HCEC 1CT (cell line): ENCODE measurements at places on chromosomes 12 and 14.
A peak's percentile ranks its signal among the peaks of the same experiment; 100 is the strongest.

DNA sequence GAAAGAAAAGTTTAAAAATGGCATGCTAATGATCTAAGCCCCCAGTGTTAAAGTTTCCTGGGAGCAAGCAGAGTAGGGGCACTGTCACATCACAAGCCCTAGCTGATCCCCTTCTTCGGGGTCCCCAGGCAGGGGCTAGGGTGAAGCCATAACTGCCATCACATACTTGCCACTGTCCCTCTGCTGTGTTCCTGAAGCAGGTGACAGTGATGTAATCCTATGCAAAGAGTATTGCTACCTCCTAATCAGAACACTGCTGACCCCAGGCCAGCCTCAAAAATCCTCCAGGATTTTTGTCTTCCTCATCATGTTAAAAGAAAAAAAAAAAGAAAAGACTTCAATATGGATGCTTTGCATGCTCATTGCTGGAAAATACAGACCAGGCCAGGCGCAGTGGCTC is 1.2 kb upstream of the RFC5 start:
- DNase-seq = no peak

DNA sequence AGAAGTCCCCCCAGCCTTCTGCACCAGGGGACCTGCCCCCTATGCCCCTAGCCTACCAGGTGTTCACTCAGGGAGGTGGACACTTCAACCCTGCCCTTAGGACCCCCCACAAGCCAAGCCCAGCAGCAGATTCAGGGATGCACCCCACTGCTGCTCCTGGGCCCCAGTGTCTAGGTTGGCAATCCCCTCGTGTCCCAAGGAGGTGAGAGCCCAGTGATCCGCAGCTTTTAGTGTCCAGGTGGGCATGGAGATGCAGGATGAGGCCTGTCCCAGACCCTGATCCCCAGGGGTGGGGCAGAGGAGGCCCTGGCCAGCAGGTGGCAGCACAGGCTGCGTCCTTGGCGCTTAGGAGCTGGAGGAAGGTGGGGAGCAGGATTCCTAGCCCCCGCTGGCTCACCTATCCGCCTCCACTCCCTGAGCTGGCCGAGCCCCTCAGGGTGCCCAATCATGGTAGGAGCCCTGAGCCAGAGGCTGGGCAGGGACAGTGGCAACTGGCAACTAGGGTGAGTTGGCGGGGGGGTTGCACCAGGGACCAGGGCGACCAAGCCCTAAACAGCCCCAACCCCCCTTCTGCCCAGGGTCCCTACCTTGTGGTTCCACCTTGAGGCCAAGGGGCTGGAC is 4.1 kb downstream of the CKB start:
- no peak for DNase-seq

DNA sequence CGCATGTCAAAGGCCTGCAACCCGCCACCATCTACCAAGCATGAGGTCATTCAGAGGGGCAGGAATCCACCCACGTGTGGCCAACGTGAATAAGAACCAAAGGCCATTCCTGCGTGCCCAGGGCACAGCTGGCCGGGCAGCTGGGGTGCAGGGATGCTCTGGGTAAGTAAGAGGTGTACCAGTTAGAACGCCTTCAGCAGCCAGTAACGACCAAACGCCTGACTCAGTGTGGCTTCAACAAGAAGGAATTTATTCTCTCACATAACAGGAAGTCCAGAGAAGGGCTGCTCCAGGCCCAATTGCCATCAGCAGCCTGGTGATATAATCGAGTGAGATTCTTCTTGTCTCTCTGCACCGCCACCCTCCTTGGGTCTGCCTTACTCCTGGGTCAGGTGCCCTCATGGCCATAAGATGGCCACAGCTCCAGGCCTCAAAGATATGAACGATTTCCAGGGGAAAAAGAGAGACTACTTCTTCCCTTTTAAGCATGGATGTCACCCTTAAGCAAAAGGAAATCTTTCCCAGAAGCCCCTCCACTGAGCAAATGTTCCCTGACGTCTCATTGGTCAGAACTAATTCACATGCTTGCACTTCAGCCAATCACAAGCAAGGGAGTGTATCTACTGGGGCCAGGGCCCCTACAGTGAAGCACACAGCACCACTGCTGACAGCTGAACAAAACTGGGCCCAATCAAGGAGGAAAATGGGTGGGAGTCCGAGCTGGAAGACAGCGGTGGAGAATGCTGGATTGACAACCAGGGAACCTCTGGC is 7.3 kb downstream of the TTC7B start:
- DNase-seq = peak; percentile 22

GRCh38 chr14:24542346-24542936 is 33.6 kb downstream of the CTSG start:
- DNase-seq = peak; percentile 32

- no peak for DNase-seq
Observed at GRCh38 chr14:28243600-28243999, 523.0 kb upstream of the FOXG1 start.

- DNase-seq = no peak
Observed at GRCh38 chr12:117118838-117119591, 19.8 kb upstream of the TESC start.

- DNase-seq = no peak
Observed at GRCh38 chr14:23035303-23036144, 824 bp upstream of the PSMB5 start.

DNA sequence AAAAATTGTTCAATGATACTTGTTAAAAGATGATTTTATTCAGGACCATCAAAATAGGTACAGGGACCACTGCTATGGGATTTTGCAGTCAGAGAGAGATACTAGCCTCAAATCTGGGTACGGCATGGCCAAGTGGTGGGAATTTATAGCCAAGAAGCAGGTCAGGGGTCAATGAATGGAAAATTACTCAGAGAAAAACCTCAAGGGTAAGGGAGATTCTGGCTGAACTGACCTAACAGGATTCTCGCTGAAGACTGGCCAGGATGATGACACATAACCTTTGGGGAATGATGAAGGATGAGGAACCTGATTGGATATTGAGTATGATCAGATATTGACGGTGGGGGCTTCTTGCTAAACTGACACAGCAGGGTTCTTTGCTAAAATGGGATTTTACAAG is 32.7 kb downstream of the DEPDC4 start:
- peak; percentile 86 for DNase-seq

DNA sequence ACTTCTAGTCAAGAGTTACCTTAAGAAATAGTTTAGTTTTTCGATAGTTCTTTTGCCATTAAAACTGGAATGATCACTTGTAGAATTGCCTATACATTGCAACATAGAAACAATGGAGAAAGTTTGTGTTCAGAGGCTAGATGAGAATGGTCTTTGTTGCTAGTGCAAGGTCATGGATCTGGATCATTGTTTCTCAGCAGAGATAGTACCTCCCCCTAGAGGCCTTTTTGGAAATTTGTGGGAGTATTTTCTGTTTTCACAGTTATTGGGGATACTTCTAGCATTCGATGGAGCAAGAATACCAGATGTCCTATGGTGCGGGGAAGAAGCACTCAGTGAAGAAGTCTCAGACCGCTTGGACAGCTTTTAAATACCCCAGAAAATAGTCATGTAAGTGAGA is 138.8 kb upstream of the HMGA2 start:
- peak; percentile 72 for DNase-seq

- peak; percentile 85 for DNase-seq
Observed at GRCh38 chr12:49783917-49784676, 42.7 kb downstream of the TMBIM6 start.

DNA sequence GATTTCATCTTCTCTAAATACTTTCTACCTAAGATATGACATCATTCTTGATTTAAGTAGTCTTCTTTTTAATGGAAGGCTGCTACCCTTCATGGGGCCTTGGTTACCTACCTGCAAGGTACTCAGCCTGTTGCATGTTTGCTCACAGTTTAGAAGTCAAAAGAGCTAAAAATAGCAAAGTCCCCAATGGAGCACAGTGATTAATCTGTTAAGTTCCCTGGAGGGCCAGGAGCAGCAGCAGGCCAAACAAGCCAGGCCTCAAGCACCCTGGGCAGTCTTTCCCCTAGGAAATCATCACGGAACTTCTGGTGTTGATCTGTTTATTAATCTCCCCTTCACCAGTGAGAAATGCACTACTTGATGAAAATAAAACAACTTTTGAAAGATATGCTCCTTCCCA is 24.0 kb upstream of the SLC8A3 start:
- DNase-seq = no peak

- DNase-seq = peak; percentile 73
Observed at GRCh38 chr14:100375266-100375962, 52.3 kb downstream of the SLC25A47 start.

DNA sequence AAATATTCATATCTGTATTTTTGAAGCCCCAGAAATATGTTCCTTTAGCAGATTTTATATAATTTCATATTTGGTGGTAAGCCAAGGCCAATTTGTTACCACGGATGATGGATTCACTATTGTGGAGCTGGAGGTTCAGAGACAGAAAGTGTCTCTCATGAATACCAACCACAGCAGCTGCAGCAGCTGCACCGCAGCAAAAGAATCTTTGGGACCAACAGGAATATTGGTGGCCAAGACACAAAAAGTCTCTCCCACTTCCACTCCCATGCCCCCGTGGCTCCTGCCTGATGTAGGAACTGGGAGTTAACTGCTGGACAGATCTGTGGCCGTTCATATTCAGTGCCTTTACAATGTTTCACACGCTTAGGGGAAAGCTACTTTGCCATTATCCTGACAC is 155.3 kb downstream of the ADAMTS20 start:
- DNase-seq = no peak

GRCh38 chr12:117438809-117439208 is 77.4 kb upstream of the NOS1 start:
- DNase-seq = no peak

DNA sequence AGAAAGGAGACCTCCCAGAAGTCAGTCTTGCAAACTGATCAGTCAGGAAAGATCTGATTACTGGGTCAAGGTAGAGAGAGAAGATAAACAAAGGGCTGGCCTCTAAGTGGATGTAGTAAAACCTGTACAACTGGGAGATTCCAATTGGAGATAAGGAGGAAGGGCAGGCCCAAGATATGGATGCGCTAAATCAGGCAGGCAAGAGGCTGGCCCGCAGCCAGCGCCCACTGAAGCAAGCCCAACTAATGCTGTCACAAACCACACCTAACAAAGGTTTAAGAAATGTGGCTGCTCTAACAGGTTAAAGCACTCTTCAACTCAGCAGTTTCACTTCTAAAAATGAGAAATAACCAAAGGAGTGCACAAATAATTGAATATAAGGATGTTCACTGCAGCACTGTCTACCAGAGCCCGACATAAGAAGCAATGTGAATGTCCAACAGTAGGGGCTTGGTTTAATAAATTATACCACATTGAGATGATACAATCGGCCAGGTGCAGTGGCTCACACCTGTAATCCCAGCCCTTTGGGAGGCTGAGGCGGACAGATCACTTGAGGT is 4.7 kb downstream of the GLTP start:
- no peak for DNase-seq

DNA sequence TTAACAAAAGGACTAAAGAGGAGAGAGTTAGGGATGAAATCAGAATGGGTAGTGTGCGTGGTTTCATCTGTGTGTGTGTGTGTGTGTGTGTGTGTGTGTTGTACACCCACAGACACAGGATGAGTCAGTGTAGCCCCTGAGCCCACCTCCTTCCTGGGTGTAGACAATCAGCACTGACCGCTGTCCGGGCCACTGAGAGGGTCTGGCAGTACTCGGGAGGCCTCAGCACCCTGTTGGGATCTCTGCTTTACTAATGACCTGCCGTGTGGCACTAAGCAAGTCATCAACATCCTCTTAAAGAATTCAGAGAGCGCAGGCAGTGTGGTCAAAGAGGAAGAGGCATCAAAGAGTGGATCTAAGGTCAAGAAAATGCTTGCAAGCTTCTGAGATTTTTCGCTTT is 112.6 kb downstream of the PRMT8 start:
- DNase-seq = no peak

DNA sequence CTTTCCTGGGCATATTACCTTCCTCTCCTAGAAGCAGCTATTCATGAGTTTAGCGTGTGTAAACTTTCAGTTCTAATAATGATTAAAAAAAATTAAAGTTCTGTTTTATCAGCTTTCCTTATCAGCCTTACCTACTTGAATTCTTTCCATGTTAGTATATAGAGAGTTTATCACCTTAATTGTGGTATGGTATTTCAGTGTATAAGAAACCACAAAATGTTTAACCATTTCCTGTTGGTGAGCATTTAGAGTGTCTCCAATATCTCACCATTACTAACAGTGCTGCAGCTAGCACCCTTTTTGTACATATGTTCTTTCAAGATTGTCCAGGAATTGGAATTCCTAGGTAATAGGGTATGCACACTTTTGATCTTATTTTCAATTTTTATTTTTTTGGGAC is 89.5 kb downstream of the FBXO33 start:
- no peak for DNase-seq

DNA sequence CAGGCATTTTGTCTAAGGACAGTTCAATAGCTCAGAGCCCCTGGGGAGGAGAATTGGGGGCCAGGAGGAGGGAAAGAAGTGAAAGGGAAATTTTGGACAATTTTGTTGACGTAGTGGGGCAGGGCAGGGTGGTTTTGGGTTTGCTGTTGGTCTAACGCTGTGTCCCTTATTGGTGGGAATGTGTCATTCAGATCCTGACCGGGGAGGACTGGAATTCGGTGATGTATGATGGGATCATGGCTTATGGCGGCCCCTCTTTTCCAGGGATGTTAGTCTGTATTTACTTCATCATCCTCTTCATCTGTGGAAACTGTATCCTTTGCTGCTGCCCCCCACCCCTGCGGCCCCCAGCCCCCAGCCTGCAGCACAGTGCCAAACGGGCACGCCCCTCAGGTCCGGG is 212.1 kb upstream of the FKBP4 start:
- DNase-seq = no peak

GRCh38 chr14:80628547-80628946 is 313.0 kb downstream of the CEP128 start:
- no peak for DNase-seq
